ENCODE measurements at places on chromosomes 5 and 9.

DNA sequence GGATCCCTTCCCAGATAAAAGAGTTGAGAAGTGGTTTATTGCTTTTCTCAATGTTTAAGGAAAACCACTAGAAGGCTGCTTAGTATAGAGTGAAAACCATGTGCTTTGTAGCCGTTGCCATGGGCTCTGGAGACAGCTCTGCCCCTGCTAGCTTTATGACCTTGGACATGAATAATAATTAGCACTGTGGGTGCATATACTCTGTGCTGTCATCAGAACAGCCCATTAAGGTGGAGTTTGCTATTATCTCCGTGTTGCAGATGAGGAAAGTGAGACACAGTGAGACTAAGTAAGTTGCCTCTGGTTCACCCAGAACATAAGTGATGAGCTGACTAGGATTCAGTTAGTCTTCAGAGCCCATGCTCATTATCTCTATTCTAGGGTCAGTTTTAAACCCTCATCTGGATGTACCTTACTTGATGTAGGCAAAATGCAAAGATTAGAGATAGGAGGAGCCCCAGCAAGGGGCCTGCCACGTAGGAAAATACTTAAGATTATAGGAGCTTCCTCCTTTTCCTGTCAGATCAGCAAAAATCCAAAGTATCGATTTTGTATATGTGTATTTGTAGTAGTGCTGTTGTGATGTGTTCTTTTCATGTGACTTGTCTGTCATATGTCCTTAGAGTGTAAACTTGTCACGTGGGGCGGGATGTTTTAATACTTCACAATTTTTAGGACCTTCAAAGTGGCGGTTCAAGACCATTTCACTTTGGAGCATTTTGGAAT is 102.5 kb downstream of the TLE4 start:
- DNase-seq = no peak

GRCh38 chr9:89274838-89275237 is 36.2 kb upstream of the CKS2 start:
- no peak for DNase-seq

DNA sequence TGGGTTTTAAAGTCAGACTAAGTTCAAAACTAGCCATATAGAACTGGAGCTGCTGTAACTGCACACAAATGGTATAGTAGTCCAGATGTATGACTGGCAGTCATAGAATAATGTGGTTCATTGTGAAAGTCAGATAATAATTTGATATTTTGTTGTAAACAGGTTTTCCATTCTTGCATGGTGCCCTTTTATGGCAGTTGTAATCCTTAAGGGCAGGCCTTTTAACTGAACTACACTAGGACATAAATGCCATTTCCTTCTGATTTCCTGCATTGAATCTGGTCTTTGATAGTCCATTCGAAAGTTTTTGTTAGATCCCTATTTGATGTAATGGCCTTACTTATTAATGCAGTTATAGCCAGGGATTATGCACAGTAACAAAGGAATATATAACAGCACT is 632.6 kb downstream of the PDE4D start:
- no peak for DNase-seq

- peak; percentile 70 for DNase-seq
These were observed 452.0 kb upstream of the ZNF608 start for GRCh38 chr5:125198270-125198974.

DNA sequence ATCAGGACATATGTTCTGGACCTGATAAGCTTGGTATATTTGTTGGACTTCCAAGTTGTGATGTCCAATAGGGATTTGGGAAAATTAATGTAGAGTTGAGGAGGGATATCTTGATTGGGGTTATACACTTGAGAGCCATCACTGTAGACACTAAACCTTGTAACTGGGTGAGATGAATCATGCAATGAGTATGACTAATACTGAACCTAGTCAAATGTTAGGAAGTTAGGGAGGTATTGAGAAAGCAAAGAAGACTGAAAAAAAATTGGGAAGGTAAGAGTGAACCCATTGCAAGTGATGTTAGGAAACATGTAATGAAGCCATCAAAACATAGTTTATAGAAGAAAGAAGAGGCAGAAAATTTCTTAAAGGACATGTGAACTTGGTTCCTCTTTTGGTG is 668.4 kb upstream of the CDH9 start:
- no peak for DNase-seq

- no peak for DNase-seq
These were observed 64.8 kb upstream of the TTC23L start for GRCh38 chr5:34774139-34774538.

- DNase-seq = no peak
These were observed 85.1 kb upstream of the RAI14 start for GRCh38 chr5:34570721-34571676.

- no peak for DNase-seq
These were observed 379.0 kb upstream of the GRAMD2B start for GRCh38 chr5:126044111-126044668.

DNA sequence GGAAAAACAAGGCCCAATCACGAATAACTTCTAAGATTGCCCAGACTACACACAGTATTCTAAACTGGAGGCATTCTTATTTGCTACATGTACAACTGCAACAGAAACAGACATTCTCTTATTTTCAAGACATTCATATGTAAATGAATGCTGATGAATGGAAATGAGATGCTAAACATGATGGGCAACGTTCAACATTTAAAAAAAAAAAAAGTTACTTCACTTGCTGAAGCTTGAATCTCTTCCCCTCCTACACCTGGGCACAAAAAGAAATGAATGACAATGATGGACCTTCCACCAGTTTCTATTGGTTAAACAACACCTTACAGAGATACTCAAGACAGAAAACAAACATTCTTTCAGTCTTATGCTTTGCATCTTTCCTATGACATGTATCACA is 160.5 kb downstream of the BNC2 start:
- no peak for DNase-seq

DNA sequence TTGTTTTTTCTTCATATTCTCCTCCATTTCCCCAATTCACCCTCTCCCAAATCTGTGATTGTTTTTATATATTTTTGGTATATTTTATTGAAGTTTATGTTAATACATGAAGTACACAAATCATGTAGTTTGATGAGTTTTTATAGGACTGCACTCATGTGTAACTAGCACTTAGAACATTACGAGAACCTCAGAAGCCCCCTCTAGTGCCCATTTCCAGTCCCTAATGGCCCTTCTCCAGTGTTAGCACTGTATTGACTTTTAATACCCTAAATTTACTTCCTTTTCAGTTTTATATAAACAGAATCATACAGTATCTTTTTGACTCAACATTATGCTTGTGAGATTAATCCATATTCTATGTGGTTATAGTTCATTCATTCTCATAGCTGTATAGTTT is 18.5 kb upstream of the FKTN start:
- no peak for DNase-seq

- DNase-seq = peak; percentile 30
These were observed 22.9 kb downstream of the CPLX2 start for GRCh38 chr5:175894271-175894670.

DNA sequence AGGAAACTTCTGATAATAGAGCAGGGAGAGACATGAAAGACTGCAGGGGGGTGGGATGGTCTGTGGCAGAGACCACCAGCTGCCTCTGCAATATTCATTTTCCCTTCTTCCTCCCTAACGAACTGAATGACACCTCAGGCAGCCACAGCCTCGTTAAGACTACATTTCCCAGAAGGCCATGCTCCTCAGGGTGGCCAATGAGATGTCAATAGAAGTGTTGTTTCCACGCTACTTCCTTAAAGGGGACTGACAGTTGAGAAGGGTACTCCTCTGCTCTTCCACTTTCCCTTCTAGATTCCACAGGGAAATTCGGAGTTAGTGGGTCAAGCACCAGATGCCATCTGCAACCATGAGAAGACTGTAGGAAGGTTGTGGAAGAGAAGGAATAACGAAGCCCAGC is 52.0 kb upstream of the DAPK1 start:
- no peak for DNase-seq

GRCh38 chr5:143062379-143062778 is 292.2 kb downstream of the ARHGAP26 start:
- no peak for DNase-seq

DNA sequence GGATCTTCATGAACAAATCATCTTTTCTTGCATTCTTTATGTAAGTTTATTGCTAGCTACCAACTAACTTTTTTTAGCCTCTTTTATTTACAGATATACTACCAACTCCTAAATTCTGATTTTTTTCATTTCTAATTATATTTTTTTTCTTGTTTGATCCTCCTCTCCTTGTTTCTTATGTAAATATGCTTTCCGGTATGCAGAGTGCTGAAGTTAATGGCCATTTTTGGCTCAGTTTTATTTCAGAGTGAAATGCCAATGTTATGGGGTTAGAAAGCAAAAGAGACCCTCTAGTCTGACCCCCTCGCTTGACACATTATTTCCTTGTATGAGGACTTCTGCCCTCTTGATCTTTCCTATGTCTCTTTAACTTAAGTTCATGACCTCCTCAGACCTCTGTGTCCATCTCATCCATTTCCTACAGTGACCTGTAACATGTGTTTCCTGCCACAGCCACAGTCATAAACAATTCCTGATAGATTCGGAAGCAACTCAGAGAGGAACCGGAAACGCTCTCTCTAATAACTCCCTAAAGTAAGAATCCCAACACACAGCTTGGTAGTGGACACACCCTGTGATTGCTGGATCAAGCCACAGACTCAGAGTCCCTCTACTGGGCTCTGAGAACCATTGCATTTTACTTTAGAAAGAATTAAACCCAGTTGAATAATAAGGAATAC is 42.9 kb upstream of the AFAP1L1 start:
- DNase-seq = peak; percentile 39

DNA sequence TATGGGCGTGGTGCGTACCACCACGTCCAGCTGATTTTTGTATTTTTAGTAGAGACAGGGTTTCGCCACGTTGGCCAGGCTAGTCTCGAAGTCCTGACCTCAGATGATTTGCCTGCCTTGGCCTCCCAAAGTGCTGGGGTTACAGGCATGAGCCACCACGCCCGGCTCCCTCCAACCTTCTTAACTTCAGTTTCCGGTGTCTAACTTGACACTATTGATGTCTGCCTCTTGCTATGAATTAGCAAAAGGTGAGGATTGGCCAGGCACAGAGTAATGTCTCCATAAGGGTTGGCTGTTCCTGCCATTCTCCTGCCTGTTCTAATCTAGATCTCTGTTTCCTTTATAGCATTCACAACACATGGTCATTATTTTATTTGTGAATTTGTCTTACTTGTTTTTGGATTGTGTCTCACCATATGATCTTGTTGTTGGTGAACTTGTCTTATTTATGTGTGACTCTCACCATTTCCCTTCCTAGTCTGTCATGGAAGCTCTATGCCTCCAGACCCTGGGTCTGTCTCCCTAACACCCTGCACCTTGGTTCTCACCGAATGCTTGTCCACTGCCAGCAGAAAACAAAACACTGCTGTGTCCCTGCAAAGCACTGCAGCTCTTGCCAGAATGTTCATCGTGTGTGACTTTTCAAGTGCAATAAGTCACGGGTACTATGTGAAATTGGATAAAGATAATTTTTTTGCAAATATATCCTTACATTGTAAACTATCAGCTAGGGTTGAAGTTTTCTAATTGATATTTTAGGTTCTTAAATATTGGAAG is 26.0 kb downstream of the BASP1 start:
- DNase-seq = no peak

DNA sequence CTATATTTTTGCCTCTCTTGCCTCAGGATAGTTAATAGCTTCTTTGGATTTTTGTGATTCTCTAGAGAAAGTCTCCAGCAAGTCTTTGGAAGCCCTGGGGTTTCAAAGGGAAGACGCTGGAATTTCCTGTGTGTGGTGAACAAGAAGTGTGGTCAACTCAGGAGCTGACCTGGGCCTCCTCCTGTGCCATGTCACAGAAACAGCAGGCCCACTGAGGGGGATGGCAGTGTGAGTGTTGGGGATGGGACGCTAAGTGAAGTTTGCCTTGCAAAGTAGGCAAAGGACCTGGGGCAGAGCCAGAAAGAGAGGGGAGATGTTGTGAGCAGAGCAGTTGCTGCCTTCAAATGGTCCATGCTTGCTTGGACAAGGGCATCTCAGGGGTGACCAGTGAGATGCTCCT is 226.3 kb downstream of the DMRT2 start:
- no peak for DNase-seq

- no peak for DNase-seq
These were observed 6.4 kb upstream of the PAEP start for GRCh38 chr9:135555203-135555602.

- DNase-seq = no peak
These were observed 181.7 kb upstream of the CD180 start for GRCh38 chr5:67378256-67378655.

- DNase-seq = no peak
These were observed 27.0 kb upstream of the ZNF622 start for GRCh38 chr5:16492398-16493140.

- no peak for DNase-seq
These were observed 35.3 kb upstream of the CLPTM1L start for GRCh38 chr5:1380011-1380817.

- no peak for DNase-seq
These were observed 193.5 kb upstream of the EDIL3 start for GRCh38 chr5:84578226-84578625.

- peak; percentile 25 for DNase-seq
These were observed 283.6 kb downstream of the EBF1 start for GRCh38 chr5:158816011-158816696.

DNA sequence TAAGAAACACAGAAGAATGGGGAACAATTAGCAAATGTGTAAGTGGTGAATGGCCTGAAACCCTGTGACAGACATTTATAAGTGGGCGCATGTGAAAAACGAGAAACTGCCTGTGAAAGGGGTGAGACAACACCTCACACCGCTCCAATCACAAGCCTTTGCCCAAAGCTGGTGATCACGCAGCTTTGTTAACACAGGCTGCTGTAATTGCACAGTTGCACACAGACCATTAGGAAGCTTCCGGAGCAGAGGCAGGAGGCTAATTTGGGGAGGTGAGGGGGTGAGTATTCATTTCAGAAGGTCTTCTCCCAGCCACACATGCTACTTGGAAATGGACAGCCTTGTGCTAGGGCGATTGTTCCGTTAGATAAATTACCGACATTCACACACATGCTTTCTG is 294.0 kb downstream of the MED10 start:
- no peak for DNase-seq

- DNase-seq = no peak
These were observed 136.6 kb upstream of the RAPGEF1 start for GRCh38 chr9:131876486-131876885.

GRCh38 chr5:1858436-1858835 is 24.3 kb downstream of the IRX4 start:
- no peak for DNase-seq

- DNase-seq = no peak
These were observed 135.7 kb upstream of the GDNF start for GRCh38 chr5:37975531-37975930.

DNA sequence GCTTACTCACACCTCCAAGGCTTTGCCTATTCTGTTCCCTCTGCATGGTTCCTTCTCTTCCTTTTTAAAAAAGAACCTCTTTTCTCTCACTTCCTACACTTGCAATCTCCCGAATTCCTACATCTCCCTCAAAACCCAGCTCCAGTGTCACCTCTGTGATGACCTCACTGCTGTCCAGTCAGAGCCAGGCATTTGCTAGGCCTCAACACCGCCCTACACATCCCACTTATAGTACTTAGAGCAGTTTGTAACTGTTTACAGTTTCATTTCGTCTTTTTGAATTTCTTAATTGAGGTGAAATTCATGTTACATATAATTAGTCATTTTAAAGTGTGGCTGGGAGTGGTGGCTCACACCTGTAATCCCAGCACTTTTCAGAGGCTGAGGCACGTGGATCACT is 30.8 kb downstream of the CD14 start:
- no peak for DNase-seq

GRCh38 chr5:80031109-80031508 is 4.0 kb upstream of the THBS4 start:
- no peak for DNase-seq

- DNase-seq = no peak
These were observed 33.0 kb downstream of the EGFLAM start for GRCh38 chr5:38291355-38291754.

- DNase-seq = no peak
These were observed 15.8 kb upstream of the LCP2 start for GRCh38 chr5:170313344-170313743.

All from NCI-H446 treated with DMSO at 0.1 percent for 48 hours (cell line).